ENCODE measurements at places on chromosomes 16 and 17. TPM values are rescaled to one million over a fixed set of nuclear protein-coding genes. Genes with fewer than 3 reads are reported as not detected.
A peak's percentile ranks its signal among the peaks of the same experiment; 100 is the strongest.

- DNase-seq = no peak
Observed at GRCh38 chr17:43694081-43694870, 32.6 kb upstream of the MEOX1 start.

- no peak for DNase-seq
Observed at GRCh38 chr17:49422714-49423113, 8.0 kb upstream of the PHB1 start.

PPY gene
- not detected for total RNA-seq

MAP3K3 gene
- 48.8 TPM for total RNA-seq

DNA sequence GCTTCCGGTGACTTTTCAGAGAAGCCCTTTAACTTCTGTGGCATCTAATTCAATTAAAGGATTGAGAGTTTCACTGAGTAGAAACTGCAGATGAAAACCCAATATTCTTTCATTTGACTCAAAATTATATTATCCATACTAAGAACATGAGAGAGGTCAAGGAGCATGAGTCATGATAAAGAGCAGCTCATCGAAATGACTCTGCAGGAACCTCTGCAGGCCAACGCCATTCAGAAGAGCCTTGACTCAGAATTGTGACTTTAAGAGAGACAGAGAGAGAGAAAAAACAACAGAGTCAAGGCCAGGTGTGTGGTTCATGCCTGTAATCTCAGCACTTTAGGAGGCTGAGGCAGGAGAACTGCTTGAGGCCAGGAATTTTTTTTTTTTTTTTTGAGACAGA, 417.2 kb upstream of the XYLT1 start:
- no peak for DNase-seq

GRCh38 chr16:82895843-82896242, 269.1 kb downstream of the CDH13 start:
- no peak for DNase-seq

DNA sequence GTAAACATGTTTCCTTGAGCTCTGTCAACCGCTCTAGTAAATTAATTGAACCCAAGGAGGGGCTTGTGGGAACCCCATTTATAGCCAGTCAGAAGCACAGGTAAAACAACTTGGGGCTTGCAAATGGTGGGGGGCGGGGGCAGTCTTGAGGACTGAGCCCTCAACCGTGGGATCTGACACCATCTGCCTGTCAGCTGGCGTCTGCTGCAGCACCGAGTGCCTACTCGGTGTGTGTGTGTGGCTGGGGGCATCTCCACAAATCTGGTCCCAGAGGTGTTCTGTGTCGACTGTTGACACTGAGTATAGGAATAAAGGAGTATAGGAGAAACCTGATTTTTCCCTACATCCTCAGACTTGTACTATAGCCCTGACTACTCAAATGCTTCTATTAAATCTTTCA, 20.6 kb downstream of the CREBBP start:
- no peak for DNase-seq

AXIN2 gene
- 26.9 TPM for total RNA-seq

DNA sequence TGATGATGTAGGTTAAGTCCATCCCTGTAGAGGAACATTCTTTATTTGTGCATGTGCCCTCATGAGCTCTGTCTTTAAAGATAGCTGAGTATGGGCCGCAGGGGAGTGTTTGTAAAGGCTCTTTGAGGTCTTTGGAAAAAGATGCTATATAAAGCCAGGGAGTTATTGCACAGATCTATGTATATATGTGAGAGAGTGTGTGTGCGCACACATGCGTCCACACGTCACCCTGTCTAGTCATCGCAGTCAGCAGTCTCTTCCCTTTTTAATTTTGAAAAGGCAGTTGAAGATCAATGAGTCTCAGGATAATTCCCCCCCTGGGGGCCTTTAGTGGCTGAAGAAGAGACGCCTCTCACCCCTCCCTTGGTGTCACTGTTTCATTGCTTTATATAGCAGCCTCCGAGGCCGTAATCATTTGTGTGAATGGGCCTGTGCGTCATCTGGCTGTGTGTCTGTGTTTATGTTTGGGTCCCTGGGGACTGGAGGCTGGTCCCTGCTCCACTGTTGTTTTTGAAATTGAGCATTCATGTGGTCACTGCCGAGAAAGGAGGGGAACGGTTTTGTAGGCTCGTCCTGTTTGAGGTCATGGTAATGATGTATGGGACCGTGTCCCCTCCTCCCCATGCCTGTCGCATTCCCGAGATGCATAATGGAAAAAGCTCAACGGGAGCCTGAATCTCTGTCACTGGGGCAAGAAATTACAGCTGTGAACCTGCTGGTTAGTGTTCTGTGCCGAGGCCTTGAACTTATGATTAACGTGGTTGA, 143.9 kb downstream of the SNX29 start:
- DNase-seq = no peak

DNA sequence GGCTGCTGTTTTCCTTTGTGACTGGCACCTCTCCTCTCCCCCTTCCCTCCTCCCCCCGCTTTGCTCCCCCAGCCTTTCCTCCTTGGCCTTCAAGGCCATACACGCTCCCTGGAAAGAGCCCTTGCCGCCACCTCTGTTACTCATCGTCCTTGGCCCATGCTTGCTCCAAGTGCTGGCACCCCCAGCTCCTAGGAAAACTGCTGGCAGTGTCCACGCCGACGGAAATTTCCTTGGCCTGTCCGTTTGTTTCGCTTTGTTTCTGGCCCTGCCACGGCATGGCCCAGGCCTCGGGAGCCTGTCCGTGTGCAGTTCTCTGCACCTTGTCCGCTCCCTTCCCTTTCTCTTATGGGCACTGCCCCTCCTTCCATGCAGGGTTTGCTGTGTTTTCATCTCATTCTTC, 18.0 kb downstream of the CA5A start:
- no peak for DNase-seq

DNA sequence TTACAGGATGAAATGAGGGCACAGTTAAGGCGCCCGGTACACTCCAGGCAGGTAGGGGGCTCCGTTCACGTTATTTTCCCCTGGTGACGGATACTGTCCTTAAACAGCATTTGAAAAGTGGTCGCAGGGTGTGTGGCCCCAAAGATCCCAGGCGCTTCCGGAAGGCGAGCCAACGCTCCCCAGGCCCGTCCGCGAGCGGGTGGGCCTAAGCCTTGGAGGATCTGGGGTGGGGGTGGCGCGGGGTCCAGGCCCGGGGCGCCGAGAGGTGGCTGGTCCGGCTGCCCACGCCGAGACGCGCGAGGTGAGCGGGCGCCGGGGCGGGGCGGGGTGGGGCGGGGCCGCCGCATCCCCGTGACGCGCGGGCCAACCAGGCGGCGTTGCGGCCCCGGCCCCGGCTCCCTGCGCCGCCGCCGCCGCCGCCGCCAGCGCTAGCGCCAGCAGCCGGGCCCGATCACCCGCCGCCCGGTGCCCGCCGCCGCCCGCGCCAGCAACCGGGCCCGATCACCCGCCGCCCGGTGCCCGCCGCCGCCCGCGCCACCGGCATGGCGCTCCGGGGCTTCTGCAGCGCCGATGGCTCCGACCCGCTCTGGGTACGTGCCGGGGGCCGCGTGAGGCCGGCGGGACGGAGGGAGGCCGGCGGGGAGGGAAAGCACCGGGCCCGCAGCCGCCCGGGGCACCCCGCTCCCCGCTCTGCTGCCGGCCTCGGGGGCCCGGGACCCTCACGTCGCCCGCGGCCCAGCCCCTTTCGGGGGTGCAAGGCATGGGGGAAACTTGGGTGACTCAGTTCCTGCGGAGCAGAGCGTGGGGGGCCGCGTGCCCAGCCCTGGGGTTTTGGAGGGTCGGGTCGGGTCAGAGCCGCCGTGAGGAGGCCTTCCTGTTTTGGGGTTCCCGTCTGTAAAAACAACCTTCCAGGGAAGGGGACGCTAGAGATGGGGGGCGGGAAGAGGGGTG, at the start of gene ABCC1:
Gene ABCC1, plus strand, starts transcription at position 407 of the 951 bp plus-strand sequence. Its CDS starts 136 bp downstream, at position 543.
- no peak for DNase-seq

- peak; percentile 41 for DNase-seq
Observed at GRCh38 chr17:82962163-82962720, 117.2 kb upstream of the METRNL start.

DNA sequence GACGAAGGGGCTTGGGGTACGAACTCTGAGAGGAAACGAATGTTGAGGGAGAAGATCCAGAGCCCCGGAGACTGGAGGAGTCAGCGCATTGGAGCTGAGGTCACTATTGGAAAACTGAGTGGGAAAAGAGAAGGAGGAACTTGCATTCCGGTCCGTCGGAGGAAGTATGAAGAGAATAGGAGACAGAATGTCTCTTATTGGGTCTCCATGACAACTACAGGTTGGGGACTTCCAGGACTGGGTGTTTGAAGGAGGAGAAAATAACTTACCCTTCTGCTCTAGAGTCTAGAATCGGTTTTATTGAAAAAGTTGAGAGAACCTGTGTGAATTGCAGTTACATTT, 537 bp downstream of the GOSR1 start:
- DNase-seq = no peak

DNA sequence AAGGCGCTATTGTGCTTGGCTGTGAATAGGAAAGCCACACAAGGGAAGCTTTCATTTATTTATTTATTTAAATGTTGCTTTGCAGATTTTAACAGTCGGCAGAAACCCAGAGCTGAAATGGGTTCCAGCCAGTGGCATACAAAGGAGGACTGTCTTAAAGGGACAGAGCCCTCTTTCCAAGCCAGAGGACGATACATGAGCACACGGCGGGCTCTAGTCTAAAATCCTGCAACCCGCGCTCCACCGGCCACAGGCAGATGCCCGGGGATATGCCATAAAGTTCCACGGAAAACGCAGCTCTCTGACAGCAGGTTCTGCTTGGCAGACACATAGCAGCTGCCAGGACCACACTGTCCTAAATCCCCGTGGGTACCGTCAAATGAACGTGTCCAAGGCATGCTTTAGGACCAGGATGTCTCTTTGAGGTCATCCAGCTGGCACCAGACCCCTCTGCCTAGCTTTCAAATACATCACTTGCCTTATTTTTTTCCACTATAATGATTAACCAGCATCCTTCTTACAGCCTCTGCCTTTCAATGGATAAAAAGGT, 64.6 kb downstream of the CYTH1 start:
- DNase-seq = no peak

MYOCD gene
- total RNA-seq = 4.5 TPM

DNA sequence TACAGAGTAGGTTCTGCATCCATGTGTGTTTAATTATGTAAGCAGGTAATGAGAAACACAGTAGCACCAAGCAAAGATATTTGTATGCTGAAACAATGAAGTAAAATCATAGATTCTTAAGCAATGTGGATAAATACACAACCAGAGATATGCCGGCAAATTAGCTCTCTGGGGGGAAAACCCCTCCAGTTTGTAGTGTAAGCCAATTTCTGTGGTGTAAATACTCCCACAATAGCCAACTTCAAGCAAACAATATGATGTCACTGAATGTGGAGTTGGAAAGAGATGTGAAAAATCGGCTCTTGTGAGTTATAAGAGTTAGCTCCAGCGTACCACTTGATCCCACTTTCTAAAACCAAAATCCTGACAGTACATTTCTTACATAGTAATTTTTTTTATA, 3.9 kb upstream of the KRT38 start:
- DNase-seq = no peak

CES3 gene
- 0.55 TPM for total RNA-seq

DNA sequence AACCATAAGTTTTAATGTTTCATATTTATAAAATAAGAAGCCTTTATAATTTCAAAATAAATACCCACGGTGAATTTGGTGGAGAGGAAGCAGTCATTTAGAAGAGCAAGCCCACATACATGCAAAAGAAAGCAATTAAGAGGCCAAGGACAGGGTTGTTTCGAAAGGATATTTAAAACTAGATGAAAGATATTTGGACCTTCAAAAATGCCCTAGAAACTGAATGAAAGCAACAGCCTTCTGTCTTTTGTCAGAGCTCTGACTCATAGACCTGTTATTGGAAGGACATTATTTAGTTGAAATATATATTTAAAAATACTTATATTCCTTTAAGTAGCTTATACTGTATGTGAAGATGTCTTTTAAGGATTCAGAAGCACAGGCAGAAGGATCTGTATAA, 8.6 kb upstream of the METTL9 start:
- DNase-seq = no peak

SEC14L5 gene
- total RNA-seq = 0.35 TPM

ODF4 gene
- not detected for total RNA-seq

DNA sequence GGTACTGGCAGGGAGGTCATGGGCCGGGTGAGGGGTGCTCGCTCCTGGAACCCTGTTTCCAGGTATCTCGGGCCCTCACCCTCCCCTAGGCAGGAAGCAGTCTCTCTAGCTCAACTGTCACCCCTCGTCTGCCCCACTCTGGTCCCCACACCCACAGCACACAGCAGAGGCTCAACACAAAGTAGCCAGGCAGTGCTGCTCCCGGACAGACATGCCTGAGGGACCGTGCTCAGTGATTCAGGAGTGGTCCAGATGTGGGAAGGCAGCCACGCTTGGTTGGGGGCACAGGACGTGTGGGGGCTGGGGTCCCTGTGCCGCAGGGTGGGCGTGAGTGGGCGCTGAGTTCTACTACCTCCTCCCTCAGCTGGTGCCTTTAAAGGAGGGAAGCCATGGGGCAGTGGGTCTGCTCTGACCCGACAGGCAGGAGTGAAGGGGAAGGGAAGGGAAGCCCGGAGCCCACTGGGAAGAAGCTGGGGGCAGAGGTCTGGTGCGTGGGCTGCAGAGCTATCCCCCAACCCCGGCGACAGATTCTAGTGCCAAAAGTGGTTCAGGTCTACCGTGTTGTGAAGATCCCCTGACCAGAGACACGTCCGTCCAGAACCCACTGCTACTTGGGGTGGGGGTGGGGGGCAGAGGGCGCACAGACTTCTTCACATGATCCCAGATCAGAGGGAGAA, 11.8 kb downstream of the SLC16A3 start:
- DNase-seq = no peak

- no peak for DNase-seq
Observed at GRCh38 chr16:11016993-11017392, 72.6 kb downstream of the CLEC16A start.

DNA sequence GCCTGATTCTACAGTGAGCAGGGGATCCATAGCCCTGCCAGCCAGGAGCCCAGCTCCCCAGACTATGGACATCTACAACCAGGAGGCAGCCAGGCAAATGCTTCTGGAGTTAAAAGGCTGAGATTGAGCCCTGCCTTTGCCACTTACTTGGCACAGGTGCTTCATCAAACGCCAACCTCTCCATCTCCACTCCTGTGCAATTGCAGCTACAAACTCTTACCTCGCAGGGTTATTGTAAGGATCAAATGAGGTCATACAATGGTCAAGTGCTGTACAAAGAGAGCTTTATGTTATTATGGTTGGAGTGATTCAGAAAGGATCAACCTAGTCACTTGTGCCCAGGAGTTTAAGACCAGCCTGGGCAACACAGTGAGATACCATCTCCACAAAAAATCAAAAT, 9.8 kb upstream of the MYO18A start:
- peak; percentile 12 for DNase-seq

TEDC2 gene
- not detected for total RNA-seq

COIL gene
- total RNA-seq = 9.9 TPM

DNA sequence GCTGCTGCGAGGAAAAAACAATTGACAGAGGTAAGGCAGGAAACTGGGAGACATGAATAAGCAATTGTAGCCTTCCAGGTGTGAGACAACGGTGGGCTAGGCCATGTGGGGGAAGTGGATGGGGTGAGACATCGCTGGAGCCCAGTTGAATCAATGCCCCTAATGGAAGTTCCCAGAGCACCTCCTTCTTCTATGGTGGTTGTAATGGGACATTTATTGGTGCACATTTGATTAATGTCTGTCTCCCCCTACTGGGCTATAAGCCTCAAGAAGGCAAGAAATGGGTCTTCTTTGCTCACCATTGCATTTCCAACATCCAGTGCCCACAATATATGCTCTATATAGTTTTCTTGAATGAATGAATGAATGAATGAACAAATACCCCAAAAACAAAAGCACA, 22.7 kb upstream of the CD300E start:
- DNase-seq = no peak

Measured in mesenteric fat pad (tissue), 1 donor.